ENCODE measurements at places on chromosomes 5 and 9.

DNA sequence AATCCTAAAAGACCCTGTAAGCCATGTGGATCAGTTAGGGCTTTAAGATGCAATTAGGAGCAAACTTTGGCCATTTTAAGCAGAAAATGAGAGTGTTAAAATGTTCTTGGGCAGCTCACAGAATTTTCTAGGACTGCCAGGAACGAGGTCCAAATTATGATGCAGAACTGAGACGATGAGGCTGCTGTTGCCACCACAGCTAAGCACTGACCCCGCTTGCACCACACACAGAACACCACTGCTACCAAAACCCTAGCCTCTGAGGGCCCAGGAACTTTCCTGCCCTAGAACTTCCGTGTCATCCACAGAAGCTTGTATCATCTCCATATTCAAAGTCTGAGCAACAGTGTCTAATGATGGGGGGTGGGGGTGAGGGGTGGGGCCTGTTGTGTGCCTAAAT lies 41.0 kb upstream of the PCSK1 start:
- no peak for DNase-seq

DNA sequence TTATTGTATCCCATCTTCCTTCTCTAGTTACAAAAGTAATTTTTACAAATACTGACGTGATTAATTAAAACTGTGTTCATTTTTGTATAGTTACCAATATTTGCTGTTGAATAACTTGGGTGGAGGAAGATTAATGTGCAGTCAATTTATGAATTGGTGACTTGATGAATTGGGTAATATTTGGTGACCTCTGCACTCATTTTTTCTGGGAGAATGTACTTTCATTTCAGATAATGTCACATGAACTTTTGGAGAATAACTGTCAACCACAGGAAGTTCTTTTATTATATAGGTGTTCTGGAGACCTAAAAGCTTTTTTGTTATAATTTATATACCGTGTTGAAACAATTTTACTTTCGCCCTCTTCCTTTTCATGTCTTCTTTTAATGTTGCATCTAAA lies 26.4 kb upstream of the FKTN start:
- DNase-seq = no peak

DNA sequence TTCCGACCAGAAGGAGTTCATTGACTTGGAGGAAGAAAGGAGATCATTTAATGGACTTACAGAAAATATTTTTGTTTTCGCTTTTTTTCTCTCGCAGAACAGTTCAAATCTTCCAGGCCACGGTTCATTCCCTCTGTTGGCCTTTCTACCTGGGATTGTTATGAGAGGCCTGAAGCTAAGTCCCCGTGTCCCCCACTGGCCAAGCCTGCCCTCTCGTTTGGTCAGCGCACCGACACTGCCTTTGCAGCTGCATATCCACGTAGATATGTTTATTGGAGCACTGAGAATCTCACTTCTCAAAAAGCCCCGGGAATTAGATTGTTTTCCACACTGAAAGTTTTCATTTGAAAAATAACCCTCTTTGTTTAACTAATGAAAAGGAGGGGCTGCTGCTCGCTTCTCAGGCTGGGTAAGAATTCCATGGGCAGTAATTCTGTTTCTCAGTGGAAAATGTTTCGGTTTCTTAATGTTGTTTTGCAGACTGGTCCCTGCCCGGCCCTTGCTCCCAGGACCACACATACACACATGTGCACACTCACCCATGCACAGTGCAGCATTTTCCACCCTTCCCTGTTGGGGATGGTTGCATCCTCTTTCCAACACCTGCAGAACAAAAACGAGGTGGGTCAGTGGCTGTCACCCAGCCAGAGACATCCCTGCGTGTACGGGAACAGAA lies 655.7 kb downstream of the BNC2 start:
- no peak for DNase-seq

- DNase-seq = no peak
Measured at GRCh38 chr5:169742771-169743296, 105.8 kb downstream of the DOCK2 start.

DNA sequence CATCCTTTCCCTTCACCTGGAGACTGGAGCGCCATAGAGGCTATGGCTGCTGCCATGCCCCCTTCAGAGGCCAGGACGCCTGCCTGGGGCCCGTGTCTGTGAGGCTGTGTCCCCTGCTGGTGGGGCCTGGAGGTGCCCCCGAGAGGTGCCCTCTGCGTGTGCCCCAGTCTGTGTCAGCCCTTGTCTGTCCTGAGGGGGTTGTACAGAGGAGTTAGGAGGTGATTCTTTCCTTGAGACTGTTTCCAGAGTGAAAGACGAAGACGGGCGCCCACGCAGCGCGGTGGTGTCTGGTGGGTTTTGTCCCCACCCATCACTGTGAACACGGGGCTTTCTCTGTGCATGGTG lies 24.6 kb downstream of the TRAF2 start:
- no peak for DNase-seq

DNA sequence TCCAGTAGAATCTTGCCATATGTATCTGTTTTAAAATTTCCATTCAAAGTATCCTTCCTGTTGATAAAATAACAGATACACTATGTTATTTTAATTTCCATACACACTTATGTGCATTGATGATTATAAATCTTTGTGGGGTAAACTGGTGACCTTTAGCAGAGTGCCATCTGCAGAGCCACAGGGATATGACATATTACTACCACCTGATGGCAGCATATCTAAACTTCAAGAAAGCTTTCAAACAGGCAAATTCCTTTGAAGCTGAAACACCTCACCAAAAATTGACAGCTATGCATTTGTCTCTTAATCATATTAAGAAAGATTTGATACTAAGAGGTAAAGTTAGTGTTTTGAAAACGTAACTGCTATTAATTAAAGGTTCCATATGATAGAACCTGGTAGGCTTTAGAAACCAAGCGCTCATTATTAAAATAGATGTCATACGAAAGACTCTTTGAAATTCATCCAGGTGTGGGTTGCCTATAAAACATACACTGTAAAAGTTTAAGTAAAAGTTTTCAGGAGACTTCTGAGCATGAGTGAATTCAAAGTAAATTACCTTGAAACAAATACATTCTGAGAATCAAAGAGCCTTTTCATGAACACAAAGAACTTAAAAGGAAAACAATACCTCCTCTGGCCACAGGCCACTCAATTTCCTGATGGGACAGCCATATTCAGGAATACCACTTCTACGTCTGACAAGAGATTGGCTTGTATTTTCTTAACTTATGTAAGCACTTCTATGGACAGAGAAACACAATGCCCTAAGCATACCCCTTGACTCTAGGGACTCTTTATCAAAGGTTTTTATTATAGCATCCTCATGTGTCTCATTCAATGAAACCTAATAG lies 93.3 kb downstream of the KIAA0825 start:
- DNase-seq = peak; percentile 55
